NCI-H1436 treated with DMSO at 0.1 percent for 48 hours (cell line): ENCODE measurements at places on chromosomes 16 and 17.

GRCh38 chr16:57092786-57093411 lies 516 bp downstream of the CPNE2 start:
- DNase-seq, result no peak

- DNase-seq, result no peak
Observed at GRCh38 chr17:71427801-71428200, 693.0 kb upstream of the SOX9 start.

- DNase-seq, result no peak
Observed at GRCh38 chr17:6927290-6928126, 68.3 kb upstream of the ALOX12 start.

DNA sequence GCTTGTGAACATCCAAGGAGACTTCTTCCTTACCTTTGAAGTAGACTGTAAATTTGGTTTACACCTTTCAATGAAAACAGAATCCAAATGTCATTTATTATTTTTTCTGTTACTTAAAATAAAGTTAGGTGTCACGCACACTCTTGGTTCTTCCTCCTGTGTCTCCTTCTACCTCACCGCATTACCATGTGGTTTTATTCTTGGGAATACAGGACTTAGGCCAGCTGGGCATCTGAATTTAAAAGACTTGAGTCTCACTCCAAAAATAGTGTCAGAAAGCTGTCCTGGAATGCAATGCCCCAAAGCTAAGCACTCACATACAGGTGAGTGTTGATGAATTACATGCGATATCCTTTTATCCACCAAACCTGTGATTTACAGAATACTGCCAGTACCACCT lies 66.4 kb downstream of the MAF start:
- DNase-seq, result no peak
